ENCODE measurements at places on chromosomes 3 and 15.

DNA sequence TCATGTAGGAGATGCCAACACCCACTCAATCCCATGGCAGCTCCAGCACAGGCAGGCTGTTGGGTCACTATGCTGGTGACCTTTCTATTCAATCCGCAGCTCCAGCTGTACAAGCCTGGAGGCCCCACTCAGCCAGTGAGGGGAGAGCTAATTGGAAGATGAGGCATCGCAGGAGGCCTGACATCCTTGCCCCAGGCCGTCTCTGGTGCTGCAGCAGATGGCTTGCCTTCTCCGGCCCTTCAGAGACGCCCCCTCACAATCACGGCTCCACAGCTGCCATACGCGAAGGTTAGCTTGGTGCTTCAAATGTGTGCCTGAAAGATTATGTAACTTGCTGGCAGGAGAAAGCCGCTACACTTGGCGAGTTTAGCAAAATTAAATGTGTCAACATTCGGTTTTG is 104.2 kb upstream of the CLSTN2 start:
- peak; percentile 92 for DNase-seq

GRCh38 chr3:184321666-184322065 is 7.3 kb downstream of the EIF4G1 start:
- no peak for DNase-seq

DNA sequence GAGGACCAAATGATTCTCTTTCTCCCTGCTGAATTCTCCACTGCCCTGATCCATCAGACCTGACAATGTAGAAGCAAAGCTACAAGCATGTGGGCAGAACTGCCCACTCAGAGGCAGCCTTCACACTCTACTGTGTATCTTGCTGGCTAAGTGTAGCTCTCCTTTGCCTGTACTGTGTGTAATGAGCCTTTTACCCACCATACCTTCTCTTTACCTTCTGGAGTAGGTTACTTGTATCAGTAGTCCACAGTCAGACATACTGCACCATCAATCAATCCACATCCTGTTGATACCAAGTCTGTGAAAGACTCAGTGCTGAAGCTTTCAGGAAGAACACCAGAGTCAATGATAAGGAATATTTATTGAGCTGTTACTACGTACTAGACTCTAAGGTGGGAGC is 440.7 kb upstream of the ARHGEF26 start:
- no peak for DNase-seq

DNA sequence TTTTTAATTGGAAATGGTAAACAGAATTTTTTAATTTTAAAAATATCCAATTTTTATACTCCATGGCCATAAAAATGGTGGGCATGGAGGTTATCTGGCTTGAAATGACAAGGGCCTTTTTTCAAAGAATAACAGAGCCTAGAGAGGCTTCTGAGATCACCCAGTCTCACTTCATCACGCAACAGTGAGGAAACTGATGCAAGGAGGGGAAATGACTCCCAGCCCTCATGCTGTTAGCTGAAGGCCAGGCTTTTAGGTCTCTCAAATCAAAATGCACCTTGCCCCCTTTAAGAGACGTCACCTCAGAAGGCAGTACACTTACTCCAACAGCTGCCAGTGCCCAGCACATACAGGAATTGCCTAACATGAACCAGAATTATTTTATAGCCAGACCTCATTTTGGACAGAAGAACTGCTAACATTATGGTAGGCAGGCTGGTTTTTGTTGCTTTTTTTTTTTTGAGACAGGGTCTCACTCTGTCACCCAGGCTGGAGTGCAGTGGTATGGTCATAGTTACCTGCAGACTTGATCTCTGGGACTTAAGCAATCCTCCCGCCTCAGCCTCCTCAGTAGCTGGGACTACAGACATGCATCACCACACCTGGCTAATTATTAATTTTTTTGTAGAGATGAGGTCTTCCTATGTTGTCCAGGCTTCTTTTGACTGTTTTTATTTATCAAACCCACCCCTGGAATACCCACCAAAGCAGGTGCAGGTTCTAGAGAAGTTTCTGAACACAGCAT is 9.1 kb downstream of the RAB43 start:
- DNase-seq = no peak

DNA sequence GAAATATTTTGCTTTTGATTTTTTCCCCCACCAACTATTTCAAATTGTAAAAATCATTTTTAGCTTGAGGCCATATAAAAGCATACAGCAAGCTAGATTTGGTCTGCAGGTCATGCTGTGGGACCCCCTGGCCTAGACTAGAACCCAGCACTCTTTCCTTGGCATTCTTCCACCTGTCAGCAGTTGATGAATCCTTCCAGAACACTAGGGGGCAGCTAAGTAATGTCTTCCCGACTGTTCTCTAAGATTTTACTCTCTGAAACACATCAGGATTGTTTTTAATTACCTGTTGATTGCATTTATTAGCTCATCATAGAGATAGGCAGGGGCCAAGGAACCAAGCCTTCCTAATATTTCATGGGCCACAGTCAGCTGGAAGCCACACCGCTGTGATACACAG is 174.5 kb downstream of the CACNA1D start:
- DNase-seq = no peak

GRCh38 chr15:72967397-72967796 is 84.9 kb upstream of the NEO1 start:
- no peak for DNase-seq

- DNase-seq = no peak
Measured at GRCh38 chr3:96416549-96417255, 397.7 kb upstream of the EPHA6 start.

GRCh38 chr15:60471314-60471713 is 7.6 kb downstream of the ICE2 start:
- no peak for DNase-seq

- no peak for DNase-seq
Measured at GRCh38 chr3:186786922-186787321, 3.5 kb downstream of the EIF4A2 start.

DNA sequence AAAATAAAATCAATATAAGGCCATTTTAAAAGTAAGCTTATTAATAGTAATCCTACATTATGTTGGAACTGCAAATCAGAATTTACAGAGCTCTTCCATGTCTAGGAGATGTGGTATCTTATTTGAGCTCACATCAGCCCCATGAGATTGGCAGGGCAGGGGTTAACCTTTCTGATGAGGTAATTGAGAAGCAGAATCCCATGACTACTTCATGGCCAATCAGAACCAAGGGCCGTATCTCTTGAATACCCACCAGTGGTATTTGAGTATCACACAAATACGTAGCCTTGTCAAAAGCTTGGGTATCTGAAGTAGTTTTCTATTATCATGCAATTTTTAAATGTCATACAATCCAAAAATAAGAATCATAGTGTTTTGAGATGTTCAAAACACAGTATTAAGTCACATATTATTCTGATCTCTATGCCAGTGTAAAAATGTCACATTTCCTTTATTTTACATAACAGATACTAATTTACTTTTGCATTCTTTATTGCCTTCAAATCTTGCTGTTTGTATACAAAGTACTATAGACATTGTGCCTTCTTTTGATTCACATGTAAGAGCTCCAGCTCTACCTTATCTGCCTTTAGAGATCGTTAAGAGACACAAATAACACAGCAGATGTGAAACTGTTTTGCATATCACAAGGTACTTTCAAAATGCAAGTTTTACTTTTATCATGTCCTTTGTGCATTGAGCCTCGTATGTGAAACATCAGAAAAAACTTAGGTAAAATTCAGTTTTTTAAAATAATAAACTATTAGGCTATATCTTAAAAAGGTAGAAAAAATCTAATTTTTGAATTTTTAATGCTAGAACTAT is 251.7 kb upstream of the GOLGA6L4 start:
- no peak for DNase-seq

GRCh38 chr3:72738752-72739530 is 109.3 kb downstream of the SHQ1 start:
- no peak for DNase-seq

- DNase-seq = no peak
Measured at GRCh38 chr3:32347343-32348125, 44.1 kb upstream of the CMTM7 start.

GRCh38 chr15:72222393-72222792 is 8.6 kb downstream of the PKM start:
- peak; percentile 30 for DNase-seq

DNA sequence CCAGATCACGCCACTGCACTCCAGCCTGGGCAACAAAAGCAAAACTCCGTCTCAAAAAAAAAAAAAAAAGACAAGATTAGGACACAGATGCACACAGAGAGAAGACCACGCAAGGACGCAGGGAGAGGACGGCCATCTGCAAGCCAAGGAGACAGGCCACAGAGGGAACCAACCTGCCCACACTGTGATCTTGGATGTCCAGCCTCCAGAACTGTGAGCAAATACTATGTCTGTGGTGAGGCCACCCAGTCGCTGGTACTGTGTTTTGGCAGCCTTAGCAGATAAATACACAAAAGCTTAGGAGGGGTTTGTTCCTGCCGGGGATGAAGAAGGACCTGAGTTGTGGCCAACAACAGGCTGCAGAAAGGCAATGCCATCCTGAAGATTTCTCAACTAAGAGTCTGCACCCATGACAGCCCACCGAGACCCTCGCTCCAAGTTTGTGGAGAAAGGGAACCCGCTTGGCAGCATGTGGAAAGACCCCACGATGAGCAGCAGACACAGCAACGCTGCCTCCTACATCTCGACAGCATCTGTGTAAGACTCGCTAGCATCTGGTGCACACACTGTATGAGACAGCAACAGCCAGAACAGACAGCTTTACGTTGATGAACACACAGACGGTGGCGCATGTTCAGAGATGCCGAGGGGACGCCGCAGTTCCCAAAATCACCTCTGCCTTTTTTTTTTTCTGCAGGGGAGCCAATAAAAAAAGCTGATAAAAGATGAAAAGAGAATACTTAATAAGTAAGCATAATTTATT is 13.7 kb downstream of the CYFIP1 start:
- DNase-seq = no peak

GRCh38 chr3:45381168-45381852 is 7.1 kb upstream of the LARS2 start:
- no peak for DNase-seq

- DNase-seq = no peak
Measured at GRCh38 chr3:195879416-195880036, 28.8 kb downstream of the TNK2 start.

- DNase-seq = no peak
Measured at GRCh38 chr3:159922861-159923312, 65.7 kb upstream of the IL12A start.

DNA sequence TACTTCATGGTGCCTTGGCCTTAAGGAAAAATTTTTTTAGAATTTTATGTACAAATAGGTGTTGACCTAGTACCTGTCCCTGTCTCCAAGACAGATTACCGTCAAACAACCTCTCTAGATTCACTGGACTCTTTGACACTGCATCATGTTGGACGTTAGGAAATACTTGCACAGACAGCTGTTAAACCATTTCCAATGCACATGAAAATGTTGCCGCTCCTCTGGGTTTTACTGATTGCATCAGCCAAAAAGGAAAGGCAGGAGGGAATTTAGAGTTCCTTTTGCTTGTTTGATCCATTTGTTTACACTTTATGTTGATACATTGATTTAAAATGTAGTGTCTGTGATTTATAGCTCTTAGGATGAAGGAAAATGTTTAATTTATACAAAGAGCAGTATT is 14.5 kb downstream of the TMEM41A start:
- no peak for DNase-seq

- no peak for DNase-seq
Measured at GRCh38 chr3:46318207-46318927, 35.5 kb upstream of the CCR2 start.

DNA sequence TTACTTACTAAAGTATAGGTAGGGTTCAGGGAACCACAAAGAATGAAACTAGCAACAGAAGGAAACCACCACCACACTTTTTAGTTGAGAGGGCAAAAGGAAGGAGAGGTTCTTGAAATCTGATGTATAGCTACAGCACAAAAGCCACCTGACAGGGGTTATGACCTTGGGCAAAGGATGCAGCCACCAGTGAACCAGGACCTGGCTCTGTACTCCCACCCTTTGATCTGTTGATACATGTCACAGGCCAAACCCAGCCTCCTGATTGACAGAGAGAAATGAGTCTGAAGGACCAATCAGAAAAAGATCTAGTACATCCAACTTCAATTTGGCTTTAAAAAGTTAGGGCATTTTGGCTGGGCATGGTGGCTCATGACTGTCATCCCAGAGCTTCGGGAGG is 20.0 kb upstream of the BLM start:
- DNase-seq = no peak

DNA sequence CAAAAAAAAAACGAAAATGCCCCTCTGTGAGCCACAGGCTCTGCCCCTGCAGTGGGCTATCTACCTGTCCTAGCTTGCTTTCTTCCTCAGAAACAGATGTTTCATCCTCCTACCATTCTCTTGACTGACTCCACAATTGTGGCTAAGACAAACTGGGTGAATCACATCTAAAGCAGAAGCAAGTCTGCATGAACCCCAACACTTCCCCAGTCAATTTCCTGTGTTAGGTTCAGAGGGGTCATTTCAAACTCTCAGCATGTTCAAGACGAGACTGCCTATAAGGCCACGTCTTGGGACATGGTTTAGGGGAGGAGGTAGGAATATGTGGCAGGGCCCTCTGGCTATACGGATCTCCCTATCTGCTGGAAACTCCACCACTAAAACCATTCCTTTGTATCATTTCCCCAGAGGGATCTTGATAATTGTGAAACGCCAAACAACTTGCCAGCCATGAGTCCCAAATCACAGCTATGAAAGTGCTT is 28.6 kb upstream of the ANKDD1A start:
- no peak for DNase-seq

- DNase-seq = peak; percentile 17
Measured at GRCh38 chr15:64699751-64700388, 75.5 kb downstream of the RBPMS2 start.

Measured in NCI-H446 treated with DMSO at 0.1 percent for 48 hours (cell line).